T-cell (primary cell): ENCODE measurements at places on chromosomes 13 and 19.

GRCh38 chr13:20566468-20566897 lies 474 bp upstream of the IFT88 start:
- peak overlapping the region; percentile 56 for H3K27ac ChIP-seq
- no peaks in the 10 kb centered on the region for H3K36me3 ChIP-seq

DNA sequence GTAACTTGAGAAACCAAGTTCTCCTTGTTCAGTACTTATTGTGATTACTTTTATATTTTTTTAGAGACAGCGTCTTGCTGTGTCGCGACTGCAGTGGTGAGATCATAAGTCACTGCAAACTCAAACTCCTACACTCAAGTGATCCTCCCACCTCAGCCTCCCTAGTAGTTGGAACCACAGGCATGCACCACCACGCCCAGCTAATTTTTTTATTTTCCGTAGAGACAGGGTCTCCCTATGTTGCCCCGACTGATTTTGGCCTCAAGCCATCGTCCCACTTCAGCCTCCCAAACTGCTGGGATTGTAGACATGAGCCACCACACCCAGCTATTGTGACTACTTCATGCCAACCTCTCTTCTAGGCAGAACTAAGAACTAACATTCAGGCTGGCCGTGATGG lies 8.3 kb downstream of the C19orf53 start:
- H3K36me3 ChIP-seq = peaks cover 19% of the 10 kb centered on the region
- H3K27me3 ChIP-seq = no peaks in the 10 kb centered on the region
- no peak for DNase-seq

- H3K4me1 ChIP-seq = peaks cover 10% of the 10 kb centered on the region
- no peaks in the 10 kb centered on the region for H3K27me3 ChIP-seq
- no peak overlapping the region for H3K27ac ChIP-seq
- no peak for DNase-seq
- H3K36me3 ChIP-seq = peaks cover 52% of the 10 kb centered on the region
Observed at GRCh38 chr19:17724655-17725054, 5.4 kb downstream of the MAP1S start.

- no peak for DNase-seq
- no peaks in the 10 kb centered on the region for H3K36me3 ChIP-seq
- H3K27ac ChIP-seq = no peak overlapping the region
- H3K4me3 ChIP-seq = no peak overlapping the region
Observed at GRCh38 chr13:110197026-110197425, 109.9 kb downstream of the COL4A1 start.

DNA sequence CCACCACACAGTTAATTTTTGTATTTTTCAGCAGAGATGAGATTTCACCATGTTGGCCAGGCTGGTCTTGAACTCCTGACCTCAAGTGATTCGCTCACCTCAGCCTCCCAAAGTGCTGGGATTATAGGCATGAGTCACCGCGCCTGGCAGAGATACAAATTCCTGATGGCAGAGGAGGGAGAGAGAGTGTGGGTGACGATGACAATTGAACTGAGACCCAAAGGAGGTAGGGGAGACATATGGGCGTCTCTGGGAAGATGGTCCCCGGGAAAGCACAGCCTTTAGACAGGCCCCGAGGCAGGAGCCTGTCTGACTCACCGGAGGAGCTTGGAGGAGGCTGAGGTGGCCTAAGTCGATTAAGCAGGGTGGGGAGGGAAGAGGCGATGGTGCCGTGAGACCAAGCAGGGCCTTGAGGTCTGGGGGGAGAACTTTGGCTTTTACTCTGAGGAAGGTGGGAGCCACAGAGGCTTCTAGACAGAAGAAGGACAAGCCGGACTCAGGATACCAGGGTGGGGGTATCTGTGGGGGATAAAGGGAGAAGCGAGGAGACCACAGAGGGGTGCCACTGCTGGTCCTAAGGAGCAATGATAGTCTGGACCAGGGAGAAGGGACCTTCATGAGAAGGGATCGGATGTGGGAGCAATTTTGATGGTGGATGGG lies 38.2 kb downstream of the ARRDC2 start:
- no peak for DNase-seq
- no peak overlapping the region for H3K4me3 ChIP-seq
- no peaks in the 10 kb centered on the region for H3K36me3 ChIP-seq
- peaks cover 21% of the 10 kb centered on the region for H3K4me1 ChIP-seq

DNA sequence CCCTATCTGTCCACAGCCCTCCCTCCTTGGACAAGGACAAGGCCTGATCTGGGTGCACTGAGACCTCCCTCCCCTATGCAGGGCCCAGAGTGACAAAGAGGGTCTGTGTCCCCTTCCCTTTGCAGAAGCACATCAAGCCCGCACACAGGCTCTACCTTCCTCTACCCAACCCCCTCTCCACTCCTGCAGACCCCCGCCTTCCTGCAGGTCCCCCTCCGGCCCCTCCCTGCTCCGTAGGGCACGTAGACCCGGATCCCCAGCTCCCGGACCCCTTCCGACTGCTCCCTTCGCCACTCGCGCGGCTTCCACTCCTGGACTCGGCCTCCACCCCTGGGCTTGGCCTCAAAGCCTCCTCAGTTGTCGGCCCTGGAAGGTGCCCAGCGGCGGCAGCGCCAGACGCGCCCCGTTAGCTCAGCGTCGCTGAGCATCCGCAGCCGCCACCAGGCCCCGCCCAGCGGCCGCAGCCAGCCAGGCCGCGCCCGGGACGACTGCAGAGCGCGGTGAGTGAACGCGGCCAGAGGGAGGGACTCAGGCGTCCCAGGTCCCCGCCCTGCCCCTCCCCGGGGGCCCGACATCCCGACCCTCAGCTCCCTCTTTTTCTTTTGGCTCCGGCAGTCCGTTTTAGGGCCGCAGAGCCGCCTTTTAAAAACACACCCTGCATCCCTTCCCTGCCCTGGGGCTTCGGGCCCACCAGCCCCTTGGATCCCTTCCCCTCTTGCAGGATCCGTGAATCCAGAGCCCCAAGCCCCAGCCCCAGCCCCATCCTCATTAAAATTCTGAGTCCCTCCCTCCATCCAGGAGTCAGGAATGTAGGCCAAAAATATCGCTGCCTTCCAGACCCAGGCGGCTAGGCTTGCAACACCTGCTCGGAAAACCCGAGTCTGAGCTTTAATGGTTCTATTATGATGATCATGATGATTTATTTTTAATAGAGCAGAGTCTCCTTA lies 1.5 kb upstream of the MYADM start:
- peaks cover 15% of the 10 kb centered on the region for H3K4me1 ChIP-seq
- peaks cover 4% of the 10 kb centered on the region for H3K36me3 ChIP-seq
- H3K27ac ChIP-seq = peak overlapping the region; percentile 99
- DNase-seq = peak; percentile 66
- H3K4me3 ChIP-seq = peak overlapping the region; percentile 59

GRCh38 chr19:18287836-18288772 lies 6.7 kb upstream of the JUND start:
- no peak for DNase-seq
- peaks cover 75% of the 10 kb centered on the region for H3K4me1 ChIP-seq
- no peak overlapping the region for H3K4me3 ChIP-seq
- no peaks in the 10 kb centered on the region for H3K27me3 ChIP-seq
- H3K36me3 ChIP-seq = no peaks in the 10 kb centered on the region
- no peak overlapping the region for H3K27ac ChIP-seq

- no peaks in the 10 kb centered on the region for H3K27me3 ChIP-seq
- peak overlapping the region; percentile 4 for H3K27ac ChIP-seq
- H3K36me3 ChIP-seq = peaks cover 44% of the 10 kb centered on the region
- peaks cover 33% of the 10 kb centered on the region for H3K4me1 ChIP-seq
Observed at GRCh38 chr13:51814825-51815650, 11.1 kb upstream of the DHRS12 start.

DNA sequence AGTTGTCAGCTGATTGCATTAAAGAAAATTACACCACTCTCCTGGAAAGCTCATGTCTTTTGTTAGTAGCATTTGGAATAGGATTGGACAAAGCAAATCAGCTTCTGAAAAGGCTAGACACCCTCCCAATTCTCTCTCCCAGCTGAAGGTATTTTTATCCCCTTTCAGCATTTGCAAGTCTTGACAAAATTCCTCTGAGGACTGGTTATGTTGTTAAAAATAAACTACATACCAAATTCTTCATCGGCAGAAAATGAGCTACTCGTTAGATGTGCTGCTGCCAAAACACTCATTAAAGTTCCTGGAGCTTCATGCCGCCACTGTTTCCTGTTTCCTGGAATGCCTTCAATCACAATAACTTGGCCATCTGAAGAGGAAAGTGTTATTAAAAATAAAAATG lies 37.1 kb downstream of the UTP14C start:
- no peaks in the 10 kb centered on the region for H3K27me3 ChIP-seq
- no peak overlapping the region for H3K27ac ChIP-seq
- no peak for DNase-seq
- H3K36me3 ChIP-seq = no peaks in the 10 kb centered on the region

DNA sequence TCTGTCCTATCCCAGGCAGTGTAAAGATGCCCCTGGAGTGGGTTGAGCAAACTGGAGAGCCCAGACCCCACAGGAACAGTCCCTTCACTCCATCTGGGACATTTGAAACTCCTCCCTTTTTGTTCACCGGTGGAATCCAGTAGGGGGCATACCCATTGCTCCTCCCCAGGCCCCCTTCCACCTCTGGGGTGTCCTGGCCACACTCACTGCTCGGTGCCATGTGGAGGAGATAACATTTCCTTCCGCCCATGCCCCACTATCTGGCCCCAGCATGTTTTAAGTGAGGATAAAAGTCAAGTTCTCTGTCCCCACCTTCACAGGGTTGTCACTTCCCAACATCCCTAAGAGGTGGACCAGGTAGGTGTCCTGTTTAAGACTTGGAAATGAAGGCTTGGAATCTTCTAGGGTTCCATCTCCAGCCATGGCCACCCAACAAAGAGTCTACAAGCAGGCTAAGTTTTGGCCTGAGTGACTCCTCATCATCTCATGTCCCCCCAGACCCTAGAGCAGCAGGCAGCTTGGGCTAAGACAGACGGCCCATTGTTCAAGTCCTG lies 9.3 kb downstream of the ZNF526 start:
- no peaks in the 10 kb centered on the region for H3K4me1 ChIP-seq
- no peaks in the 10 kb centered on the region for H3K27me3 ChIP-seq
- no peak overlapping the region for H3K27ac ChIP-seq

DNA sequence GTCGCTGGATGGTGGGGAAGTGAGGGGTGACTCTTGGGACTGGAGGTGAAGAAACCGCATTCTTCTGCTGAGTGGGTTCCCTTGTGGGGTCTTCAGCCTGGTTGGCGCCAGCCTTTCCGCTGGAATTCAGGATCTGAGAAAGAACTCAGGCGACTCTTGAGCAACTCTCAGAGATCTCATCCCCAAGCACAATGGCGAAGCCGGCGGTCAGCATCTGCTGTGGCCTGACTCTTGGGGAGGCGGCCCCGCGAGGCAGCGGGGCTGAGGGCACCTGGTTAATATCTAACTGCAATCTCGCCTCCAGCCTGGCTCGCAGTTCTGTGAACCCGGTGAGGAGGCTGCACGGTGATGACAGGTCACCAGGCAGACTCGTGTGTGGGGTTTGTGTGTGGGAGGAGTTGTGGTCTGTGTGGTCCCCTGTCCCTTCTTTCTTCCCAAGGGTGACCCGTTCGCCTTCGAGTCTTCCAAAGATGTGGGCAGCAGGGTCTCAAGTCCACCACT lies 883 bp downstream of the ZNF441 start:
- peak overlapping the region; percentile 87 for H3K4me3 ChIP-seq
- H3K27ac ChIP-seq = peak overlapping the region; percentile 71
- no peaks in the 10 kb centered on the region for H3K36me3 ChIP-seq

GRCh38 chr19:28736528-28736927 lies 476.4 kb downstream of the UQCRFS1 start:
- no peak overlapping the region for H3K4me3 ChIP-seq
- peaks cover 4% of the 10 kb centered on the region for H3K4me1 ChIP-seq
- no peaks in the 10 kb centered on the region for H3K36me3 ChIP-seq
- no peaks in the 10 kb centered on the region for H3K27me3 ChIP-seq
- H3K27ac ChIP-seq = no peak overlapping the region

DNA sequence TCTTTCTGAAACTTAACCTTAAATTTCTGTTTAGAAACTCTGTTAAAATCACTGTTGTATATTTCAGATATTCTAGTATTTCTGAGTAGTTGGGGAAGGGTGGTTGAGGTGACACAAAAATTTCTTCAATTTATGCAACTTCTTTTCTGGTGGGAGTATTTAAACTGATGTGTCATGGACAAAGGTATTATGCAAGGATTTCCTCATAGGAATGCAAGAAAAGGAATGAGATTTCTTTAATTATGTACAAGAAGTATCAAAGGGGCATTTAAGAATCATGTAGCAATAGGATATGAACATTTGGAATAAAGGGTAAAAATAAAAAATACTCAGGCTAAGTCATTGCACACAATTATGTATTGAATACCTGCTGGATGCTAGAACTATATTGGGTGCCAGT lies 575.8 kb upstream of the KLF12 start:
- no peaks in the 10 kb centered on the region for H3K27me3 ChIP-seq
- H3K27ac ChIP-seq = no peak overlapping the region
- H3K36me3 ChIP-seq = no peaks in the 10 kb centered on the region
- no peak overlapping the region for H3K4me3 ChIP-seq

DNA sequence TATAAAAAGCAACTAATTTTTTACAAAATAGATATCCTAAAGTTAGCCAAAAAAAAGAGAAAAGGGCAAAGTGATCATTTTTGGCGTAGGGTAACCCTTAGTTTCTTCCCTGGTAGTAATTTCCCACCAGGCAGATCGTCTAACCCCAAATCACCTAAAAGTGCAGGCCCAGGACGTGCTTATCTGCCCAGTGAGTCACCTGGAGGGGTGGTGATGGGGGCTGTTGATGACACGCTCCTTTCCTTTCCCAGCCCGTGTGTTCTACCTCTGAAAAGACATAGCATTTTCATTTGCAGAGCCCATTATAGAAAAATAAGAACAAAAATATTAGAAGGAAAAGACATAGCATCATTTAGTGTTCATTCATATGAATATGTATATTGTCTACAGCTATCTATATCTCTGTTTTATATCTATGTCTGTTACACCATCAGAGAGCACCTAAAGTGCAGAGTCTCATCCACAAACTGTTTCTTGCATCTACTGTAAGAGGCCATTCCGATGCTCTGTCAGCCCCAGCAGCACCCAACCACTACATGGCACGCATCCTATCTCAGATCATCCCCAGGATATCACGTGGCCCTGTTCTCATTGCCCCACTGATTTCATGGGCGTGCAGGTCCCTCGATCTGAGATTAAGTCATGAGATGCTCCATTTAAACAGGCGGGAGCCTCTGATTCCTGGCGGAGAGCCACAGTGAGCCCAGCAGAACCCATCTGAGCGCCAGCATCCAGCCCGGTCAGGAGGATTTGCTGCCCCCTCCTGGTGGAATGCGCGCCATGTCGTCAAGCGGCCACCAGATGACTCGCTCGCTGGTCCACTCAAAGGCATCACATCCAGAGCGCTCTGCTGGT lies 8.5 kb upstream of the LILRB3 start:
- no peaks in the 10 kb centered on the region for H3K4me1 ChIP-seq
- no peak overlapping the region for H3K4me3 ChIP-seq
- H3K36me3 ChIP-seq = no peaks in the 10 kb centered on the region
- DNase-seq = peak; percentile 48
- no peaks in the 10 kb centered on the region for H3K27me3 ChIP-seq

- no peak for DNase-seq
- H3K4me1 ChIP-seq = no peaks in the 10 kb centered on the region
Observed at GRCh38 chr19:29804493-29804892, 7.3 kb upstream of the CCNE1 start.
